Omental fat pad (tissue), 4 donors: ENCODE measurements at places on chromosomes 11 and 22. TPM values are rescaled to one million over a fixed set of nuclear protein-coding genes. Genes with fewer than 3 reads are reported as not detected.

The TRAF6 gene
- 10.1 TPM for total RNA-seq

The HPX gene
- total RNA-seq = 2.0 TPM

The SLC25A17 gene
- total RNA-seq = 17.8 TPM

The SMC1B gene
- not detected for total RNA-seq

The ACR gene
- total RNA-seq = not detected

The TRPM5 gene
- 0.63 TPM for total RNA-seq

The PRDX5 gene
- 174 TPM for total RNA-seq

The MFNG gene
- total RNA-seq = 64.2 TPM

GRCh38 chr11:67409261-67409666 is 5.4 kb downstream of the TBC1D10C start:
- DNase-seq = no peak

- DNase-seq = no peak
Measured at GRCh38 chr22:36225333-36225922, 13.9 kb downstream of the APOL2 start.

GRCh38 chr11:71103266-71103665 is 149.1 kb downstream of the SHANK2 start:
- DNase-seq = no peak

GRCh38 chr22:41415554-41415953 is 31.0 kb downstream of the TOB2 start:
- DNase-seq = no peak

DNA sequence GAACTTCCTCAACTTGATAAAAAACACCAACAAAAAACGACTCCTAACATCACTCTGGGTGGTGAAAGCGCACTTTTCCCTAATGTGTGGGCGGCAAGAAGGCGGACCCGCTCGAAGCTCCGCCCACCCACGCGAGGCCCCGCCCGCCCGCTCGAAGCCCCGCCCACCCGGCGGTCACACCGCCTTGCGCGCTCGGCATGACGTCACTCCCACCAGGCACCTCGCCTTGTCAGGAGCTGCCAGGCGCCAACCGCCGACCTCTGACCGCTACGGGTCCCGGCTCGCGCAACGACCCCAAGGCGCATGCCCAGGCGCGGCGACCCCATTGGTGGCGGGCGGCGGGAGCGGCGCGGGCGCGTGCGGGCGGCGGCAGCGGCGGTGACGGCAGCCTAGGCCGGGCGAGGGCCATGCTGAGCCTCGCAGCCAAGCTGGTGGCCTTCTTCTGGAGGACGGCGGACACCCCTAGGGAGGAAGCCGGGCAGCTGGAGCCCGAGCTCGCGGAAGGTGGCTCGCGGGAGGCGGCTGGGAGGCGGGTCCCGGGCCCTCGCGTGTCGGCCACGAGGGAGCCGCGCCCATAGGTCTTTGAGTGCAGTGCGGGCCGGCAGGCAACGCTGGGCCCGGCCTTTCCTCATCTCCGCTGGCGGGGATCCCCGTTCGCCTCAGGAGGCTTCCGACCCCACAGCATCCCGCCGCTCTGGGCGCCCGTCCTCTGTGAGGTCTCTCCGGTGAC is at the start of gene MOV10L1:
MOV10L1 (plus strand) TSS at position 325 of the 730 bp plus-strand sequence; CDS start at position 408, 83 bp downstream.
- no peak for DNase-seq

DNA sequence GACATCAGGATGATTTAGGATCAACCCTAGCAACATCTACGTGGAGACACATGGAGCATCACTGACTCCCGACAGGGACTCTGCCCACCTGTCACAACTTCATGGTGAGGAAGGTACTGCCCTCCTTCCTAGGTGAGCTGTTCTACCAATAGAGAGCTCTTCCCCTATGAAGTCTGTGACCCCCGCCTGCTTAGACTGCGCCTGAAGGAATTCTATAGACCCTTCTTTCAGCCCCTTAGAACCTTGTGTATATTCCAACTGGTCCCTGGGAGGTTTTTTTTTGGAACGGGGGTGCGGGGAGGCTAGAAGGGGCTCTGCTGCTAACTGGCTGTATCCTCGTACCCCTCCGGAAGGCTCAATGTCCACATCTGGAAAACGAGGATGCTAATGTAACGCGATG is 566 bp downstream of the INTS4 start:
- DNase-seq = no peak

DNA sequence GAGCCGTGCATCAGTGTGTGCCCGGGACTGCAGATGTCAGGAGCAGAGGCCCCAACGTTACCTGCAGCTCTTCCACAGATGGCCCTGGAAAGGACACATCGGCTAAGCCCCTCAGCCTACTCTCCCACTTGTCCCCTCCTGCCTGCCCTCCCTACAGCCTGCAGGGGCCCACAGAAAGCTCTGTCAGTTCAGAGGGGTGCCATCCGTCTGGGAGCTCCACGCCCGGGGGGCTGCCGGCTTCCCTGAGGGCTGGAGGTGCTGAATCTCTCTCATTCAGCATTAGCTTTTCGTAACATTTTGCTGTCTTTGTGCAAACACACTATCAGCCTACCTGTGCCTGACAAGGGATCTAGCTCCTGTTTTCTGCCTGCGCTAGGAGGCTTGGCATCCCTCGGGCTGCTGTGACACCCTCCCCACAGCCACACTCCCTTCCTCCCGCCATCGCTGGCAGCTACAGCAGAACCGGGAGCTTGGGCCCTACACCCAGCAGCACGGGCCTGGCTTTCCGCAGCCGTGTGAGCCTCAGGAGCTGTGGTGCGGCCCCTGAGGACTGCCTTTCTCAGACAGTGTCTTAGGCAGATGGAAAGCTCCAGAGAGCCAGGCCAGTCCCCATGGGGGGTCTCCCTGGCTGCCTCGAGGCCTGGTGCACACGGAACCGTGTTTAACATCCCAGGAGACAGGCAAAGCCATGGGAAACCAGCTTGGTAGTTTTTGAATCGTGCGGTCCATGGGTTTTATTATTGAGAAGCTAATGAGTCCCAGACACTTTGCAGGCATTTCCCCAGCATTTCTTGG is 198.3 kb upstream of the B3GAT1 start:
- DNase-seq = no peak

GRCh38 chr11:104765401-104766095 is 132.7 kb downstream of the CASP12 start:
- no peak for DNase-seq

GRCh38 chr22:39468487-39469325 is 11.9 kb downstream of the MGAT3 start:
- DNase-seq = no peak

DNA sequence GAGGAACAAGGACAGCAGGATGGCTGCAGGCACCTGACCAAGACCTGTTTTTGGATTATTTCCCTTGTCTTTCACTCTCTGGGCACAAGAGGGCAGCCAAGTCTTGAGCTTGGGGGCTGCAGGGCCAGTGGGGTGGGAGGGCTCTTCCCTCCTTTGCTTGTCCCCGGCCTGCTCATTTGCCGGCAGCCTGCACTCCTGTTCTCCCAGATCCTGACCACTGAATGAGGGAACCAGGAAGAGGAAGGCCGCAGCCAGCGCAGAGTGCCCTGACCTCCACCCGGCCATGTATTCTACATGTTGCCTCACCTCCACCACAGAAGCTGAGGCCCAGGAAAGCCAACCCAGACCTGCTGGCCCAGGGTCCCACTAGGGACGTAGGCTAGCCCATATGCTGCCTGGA is 15.5 kb upstream of the NNMT start:
- DNase-seq = no peak

- DNase-seq = no peak
Measured at GRCh38 chr11:68497761-68498160, 37.2 kb downstream of the PPP6R3 start.

DNA sequence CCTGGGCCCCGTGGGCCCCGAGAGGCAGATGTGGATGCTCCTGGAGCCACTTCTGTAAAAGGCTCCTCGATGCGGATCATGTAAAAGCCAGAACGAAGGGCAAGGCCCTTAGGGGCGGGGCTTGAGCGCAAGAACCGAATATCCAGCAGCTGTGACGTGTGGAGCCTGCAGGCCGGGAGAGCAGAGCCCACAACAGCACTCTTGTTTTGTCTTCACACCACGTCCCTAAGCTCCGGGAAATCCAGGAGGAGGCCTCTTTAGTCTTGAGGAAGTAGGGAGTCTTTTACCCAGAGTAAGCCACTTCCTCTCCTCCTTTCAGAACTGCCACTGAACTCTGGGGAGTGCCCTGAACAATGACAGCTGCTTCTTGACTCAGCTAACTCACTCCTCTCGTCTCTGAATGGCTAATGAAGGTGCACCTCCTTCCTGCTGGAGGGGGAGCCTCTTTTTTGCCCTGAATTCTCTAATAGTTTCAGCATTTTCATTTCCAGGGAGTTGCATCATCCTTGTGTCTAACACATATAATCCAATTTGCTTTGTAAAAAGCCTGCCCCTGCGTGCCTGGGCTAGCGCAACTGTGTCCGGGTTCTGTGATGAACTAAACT is 12.5 kb downstream of the L3MBTL2 start:
- DNase-seq = peak; percentile 38

DNA sequence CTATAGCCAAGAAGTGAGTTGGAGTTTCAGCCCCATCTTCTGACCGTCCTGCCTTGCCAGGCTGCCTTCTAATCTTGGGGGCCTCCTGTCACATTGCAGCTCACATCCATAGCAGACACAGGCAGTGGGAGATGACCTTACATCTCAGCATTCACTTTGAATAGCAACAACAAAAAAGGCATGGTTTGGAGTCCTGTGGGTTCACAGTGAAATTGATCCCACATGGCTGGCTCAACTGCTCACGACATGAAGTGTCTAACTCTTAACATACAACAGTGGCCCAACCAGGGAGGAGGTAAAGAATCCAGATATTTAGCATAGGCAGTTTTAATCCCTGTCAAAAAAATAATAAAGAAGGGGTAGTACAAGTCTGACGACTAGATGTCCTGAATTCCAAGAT is 38.1 kb downstream of the DBX1 start:
- DNase-seq = no peak
